IMR-90 (cell line): ENCODE measurements at places on chromosomes 3 and 15.
A peak's percentile ranks its signal among the peaks of the same experiment; 100 is the strongest.

DNA sequence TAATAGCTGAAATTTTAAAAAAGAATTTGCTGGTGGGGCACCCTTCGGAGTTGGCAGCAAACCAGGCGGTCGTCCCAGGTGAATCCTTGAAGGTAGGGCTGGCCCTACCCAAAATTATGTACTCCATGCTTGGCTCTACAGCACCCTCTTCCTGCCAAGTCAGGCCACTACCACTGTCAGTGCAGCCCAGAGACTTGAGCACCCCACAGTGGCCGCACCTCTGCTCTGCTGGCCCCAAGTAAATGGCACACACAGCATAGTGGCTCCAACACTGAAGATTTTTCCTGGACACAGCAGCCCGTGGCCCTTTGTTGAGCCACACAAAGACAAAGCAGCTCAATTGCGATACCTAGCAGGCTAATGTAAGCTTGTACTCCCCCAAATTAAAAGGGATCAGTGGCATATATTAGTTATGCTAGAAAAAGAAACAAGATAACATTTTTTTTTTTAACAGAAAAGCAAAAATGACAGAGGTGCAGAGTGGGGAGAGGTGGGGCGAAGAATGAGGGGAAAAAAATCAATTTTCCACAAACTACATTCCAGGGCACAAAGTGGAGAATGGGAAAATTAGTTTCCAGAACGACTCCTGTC is 250.5 kb downstream of the UACA start:
- peak; percentile 51 for DNase-seq

GRCh38 chr3:133927540-133928066 is 31.9 kb upstream of the RAB6B start:
- no peak for DNase-seq

DNA sequence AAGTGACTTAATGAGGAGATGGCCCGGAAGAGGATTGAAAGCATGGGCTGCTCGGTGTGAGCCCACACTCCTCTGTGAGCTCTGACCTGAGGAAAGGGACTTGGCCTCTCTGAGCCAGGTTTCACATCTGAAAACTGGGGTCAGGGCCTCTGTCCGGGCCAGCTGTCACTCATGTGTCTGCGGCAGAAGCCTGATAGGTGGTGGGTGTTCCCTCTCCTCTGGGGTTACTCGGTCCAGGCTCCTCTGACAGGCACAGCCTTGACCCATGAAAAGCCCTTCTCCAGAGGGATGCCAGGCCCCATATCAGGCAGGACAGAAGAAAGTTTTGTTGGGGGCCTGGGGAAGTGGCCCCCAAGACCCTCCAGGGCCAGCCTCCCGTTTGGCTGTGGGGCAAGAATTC is 131.4 kb downstream of the CHSY1 start:
- DNase-seq: no peak

GRCh38 chr3:27127195-27127594 is 242.0 kb downstream of the NEK10 start:
- no peak for DNase-seq

- DNase-seq: no peak
Observed at GRCh38 chr3:190089711-190090110, 31.0 kb downstream of the P3H2 start.

GRCh38 chr3:51501833-51502561 is 2.2 kb upstream of the DCAF1 start:
- peak; percentile 71 for DNase-seq
